ENCODE measurements at places on chromosomes 3 and 15.
A peak's percentile ranks its signal among the peaks of the same experiment; 100 is the strongest.

DNA sequence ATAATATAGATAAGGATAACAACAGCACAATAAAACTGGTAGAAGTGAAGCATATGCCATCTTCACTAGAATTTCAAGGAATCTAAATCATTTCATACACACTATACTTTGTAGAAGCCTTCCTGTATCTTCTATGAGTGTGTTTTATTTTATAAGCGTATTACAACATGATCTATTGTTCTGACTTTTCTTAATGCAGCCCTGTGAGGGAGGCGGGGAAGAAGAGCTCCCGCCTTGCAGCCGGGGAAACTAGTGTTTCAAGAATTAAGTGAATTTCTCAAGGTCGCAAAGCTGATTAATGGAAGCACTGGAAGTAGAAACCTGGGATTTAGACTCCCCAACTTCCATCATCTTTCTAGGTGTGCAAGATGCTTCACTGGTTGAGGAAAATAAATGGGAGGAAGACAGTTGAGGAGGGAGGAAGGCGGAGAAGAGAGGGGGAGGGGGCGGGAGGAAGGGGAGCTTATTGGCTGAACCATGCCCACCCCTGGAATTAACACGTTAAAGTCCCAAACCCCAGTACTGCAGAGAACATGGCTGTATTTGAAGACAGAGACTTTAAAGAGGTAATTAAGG lies 32.9 kb downstream of the VGLL4 start:
- no peak for DNase-seq

GRCh38 chr3:126438746-126439145 lies 36.9 kb downstream of the ZXDC start:
- DNase-seq: no peak

DNA sequence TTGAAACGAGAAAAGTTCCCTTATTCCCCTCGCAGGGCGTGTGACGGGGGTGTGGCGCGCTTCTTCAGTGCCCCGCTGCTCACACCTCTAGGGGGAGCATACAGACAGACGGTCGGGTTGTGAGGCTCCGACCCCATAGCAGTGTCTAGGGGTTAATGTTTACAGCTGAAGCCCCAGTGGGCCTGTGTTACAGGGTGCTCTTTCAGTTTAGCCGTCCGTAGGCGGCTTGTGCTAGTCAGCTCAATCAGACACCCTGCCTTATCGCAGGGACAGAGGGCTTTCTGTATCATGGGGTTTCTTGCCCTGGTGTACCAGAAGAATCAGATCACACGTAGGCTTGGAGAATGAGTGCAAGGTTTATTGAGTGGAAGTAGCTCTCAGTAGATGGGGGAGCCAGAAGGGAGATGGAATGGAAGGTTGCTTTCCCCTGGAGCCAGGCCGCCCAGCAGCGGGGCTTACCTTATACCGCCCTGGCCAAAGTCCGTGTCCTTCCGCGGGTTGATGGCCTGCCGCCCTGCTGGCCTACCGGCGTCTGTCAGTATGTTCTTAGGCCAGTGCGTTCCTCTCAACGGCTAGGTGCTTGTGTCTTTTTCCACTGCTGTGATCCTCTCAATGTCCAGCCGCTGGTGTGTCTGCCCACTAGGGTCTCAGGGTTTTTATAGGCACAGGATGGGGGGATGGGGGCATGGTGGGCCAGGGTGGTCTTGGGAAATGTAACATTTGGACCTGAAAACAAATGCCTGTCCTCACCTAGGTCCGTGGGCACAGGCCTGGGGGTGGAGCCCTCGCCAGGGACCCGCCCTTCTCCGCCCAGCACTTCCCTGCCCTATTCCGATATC lies 32.2 kb upstream of the ACP3 start:
- DNase-seq: no peak

- DNase-seq: peak; percentile 57
Observed at GRCh38 chr15:68499620-68500312, 67.8 kb upstream of the ITGA11 start.

DNA sequence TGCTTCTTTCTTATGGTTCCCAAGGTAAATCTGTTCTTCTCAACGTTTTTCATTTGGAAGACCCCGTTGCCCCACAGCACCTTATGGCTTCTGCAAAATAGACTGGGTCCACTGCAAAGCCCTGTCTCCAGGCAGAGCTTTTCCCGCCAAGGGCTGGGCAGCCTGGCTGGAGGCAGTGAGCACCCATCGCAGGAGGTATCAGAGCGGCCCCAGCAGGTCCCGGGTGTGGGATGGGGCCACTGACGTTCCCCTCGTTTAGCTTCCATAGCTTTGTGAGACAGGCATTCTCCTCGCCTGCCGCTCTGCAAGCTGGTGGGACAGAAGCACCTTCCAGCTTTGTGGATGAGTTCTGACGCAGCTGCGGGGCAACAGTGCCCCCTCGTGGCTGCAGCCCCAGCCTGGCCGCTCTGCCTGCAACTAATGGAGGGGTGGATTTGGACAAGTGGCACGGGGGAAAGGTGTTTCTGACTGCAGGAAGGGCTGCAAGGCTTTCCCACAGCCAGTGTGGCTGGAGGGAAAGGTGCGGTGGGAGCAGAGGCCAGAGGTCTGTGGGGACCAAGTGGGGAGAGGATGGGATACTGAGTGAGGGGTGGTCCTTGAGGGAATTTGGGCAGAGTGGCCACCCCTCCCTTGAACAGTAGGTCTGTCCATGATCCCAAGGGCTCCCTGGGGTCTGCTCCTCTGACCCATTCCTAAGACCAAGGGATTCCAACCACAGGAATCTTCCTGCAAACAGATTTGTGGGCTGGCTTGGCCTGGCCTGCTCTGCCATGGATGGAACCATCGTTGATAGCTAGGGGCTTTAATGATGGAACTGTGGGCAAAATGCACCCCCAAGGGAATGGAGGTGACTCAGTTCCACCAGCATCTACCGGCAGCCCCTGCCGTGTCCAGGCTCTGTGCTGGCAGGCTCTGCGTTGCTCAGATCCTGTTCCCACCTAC lies 99.4 kb downstream of the FBLN2 start:
- peak; percentile 74 for DNase-seq
